ENCODE measurements at places on chromosomes 5 and 9.

DNA sequence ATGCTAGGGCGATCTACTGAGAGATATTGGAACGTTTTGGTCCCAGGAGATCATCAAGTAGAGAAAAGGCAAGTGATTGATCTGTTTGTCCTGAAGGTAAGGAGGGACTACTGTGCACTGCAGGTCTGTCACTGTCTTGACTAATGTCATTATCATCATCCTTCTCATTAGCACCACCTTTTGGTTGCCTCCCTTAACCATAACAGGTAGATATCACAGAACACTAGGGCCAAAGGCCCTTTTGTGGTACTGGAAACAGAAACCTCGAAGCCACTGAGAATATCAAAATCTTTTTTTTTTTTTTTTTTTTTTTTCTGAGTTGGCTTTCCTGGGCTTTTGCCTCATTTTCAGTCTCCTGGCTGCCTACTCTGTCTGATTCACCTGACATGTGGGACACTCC is 134.0 kb downstream of the KCTD16 start:
- DNase-seq: no peak

- DNase-seq: no peak
These were observed 29.5 kb upstream of the NFIB start for GRCh38 chr9:14343261-14344031.

GRCh38 chr5:116365006-116365496 is 209.6 kb downstream of the SEMA6A start:
- DNase-seq: no peak

GRCh38 chr5:151662805-151663204 is 23.9 kb downstream of the SPARC start:
- DNase-seq: no peak

- DNase-seq: no peak
These were observed 301.8 kb upstream of the PRR16 start for GRCh38 chr5:120162321-120162720.

GRCh38 chr9:79989079-79989478 is 417.3 kb downstream of the TLE4 start:
- no peak for DNase-seq

DNA sequence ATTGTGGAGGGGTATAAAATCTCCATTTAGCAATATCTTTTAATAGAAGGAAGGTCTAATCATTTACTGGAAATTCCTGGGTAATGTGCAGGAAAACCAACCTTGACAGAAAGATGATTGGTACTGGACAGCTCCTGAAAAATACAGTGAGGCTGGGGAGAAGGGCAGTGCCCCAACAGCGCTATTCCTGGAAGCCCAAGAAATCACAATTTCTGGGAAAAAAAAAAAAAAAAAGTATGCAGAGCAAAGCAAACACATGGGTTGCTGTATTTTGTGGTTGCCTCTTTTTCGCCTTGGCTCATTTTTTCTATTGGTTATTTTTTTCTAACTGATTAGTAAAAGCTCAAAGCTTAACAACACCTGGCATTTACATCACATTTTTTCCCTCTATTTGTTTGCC is 249.7 kb downstream of the ENC1 start:
- no peak for DNase-seq

DNA sequence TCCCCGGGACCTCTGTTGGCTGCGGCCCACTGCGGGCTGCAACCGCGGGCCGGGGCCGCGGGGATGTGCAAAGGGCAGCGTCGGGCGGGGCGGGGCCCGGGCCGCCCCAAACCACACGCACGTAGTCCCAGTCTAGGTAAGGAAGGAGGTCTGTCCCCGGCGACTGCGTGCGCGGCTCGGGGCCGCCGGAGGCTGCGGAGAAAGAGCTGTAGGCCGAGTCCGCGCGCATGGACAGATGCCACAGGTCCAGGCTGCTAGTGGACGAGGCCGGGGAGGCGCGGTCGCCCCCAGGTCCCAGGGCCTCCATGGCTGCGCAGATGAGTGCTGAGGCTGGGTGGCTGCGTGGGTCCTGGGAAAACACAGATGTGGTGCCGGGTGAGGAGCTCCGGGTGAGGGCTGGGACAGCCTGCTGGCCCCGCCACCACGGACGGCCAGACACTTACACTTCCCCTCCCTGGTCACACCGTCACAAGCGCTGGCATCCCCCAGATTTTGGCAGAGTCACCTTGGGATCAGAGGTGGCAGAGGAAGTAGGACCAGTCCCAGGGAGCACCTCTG is 4.5 kb downstream of the SHROOM1 start:
- peak; percentile 81 for DNase-seq

GRCh38 chr9:110072597-110073355 is 135.2 kb downstream of the C9orf152 start:
- no peak for DNase-seq

GRCh38 chr5:166724284-166724683 is 1567.2 kb upstream of the WWC1 start:
- DNase-seq: no peak

GRCh38 chr9:114968671-114969070 is 38.3 kb upstream of the TNFSF8 start:
- DNase-seq: peak; percentile 51

- DNase-seq: peak; percentile 92
These were observed 23.4 kb downstream of the SPACA9 start for GRCh38 chr9:132901858-132902831.

DNA sequence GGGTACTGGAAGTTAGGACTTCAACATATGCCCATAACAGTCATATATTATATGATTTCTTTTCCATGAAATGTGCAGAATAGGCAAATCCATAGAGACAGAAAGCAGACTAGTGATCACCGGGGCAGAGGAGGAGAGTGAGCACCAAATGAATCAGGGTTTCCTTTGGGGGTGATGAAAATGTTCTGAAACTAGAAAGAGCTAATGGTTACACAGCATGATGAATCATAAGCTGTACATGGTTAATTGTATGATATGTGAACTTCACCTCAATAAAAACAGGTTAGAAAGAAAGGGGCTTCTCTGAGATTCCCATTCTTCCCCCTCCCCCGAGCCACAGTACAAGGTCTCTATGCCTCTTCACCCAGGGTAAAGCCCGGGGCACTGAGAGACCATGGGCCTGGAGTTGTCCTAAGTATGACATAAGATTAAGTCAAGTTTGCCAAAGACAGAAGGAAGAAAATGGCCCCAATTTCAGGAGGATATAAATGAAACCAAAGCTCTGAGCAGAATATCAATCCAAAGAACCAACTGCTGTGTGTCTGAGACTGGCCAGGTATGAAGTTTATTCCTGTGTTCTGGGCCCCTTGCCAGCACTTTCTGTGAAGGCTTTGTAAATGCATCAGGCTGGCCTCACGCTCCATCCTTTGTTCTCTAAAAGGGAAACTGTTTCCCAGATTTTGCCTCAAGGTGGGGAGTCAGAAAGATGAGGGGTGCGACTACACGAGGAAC is 243.8 kb downstream of the CDK5RAP2 start:
- DNase-seq: no peak

GRCh38 chr5:5645198-5645597 is 222.7 kb downstream of the ICE1 start:
- no peak for DNase-seq

- DNase-seq: peak; percentile 5
These were observed 8.5 kb upstream of the AMBP start for GRCh38 chr9:114086607-114087006.

- no peak for DNase-seq
These were observed 65.9 kb upstream of the EFNA5 start for GRCh38 chr5:107736638-107737037.

DNA sequence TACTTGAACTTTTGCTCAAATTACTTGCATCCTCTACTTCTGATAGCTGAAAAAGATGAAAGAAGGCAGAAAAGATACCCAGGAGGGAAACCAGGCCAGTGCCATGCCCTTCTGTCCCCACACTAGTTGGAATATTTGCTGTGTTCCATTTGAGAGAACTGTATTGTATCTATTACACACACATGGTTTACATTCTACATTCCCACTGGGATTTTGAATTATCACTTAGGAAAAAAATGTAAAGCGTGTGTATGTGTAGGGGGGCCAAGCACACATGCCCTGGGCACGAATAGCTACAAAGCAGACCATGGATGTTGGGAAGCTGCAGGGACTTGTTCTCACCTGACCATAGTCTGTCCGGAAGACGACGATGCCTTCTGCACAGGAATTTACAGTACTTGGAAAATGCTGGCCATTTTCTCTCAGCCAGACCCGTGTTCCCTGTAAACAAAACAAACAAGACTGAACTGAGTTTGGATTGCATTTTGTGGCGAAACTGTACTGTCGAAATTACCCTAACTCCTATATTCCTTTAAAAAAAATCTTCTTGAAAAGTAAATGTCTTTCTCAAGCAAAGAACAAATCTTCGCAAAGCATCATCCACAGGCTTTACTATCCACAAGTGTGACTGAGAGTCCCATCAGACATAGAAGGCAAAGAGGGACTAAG is 58.7 kb downstream of the MYO10 start:
- DNase-seq: no peak

GRCh38 chr9:89418474-89418845 is 79.5 kb downstream of the SEMA4D start:
- no peak for DNase-seq

DNA sequence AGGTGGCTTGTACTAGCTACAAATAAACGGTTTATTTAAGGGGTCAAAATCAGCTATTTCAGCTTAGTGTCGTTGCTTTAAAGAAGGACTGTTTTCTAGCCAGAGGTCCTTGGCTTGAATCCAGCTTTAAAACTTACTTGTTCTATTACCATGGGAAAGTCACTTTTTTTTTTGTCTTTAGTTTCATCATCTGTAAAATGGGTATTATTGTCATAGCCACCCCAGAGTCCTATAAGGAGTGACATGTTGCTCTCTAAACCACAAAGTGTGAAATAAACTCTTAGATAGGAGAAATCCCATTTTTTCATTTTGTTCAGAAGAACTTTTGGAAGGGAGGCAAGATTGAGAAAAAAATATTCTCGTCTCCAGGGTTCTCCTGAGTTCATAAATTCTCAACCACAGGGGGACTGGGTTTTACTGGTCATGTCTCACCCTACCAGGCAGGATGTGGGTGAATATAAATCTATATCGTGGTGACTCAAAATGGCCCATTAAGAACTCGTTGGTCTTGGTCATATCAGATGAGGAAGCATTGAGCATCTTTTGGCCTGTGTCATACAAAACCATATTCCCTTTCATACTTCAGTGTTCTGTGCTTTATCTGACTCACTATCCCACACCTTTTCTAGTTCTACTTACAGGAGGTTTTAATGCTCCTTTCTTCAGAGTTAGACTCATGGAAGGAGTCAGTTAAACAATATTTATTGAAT is 202.7 kb upstream of the NR3C1 start:
- DNase-seq: no peak

DNA sequence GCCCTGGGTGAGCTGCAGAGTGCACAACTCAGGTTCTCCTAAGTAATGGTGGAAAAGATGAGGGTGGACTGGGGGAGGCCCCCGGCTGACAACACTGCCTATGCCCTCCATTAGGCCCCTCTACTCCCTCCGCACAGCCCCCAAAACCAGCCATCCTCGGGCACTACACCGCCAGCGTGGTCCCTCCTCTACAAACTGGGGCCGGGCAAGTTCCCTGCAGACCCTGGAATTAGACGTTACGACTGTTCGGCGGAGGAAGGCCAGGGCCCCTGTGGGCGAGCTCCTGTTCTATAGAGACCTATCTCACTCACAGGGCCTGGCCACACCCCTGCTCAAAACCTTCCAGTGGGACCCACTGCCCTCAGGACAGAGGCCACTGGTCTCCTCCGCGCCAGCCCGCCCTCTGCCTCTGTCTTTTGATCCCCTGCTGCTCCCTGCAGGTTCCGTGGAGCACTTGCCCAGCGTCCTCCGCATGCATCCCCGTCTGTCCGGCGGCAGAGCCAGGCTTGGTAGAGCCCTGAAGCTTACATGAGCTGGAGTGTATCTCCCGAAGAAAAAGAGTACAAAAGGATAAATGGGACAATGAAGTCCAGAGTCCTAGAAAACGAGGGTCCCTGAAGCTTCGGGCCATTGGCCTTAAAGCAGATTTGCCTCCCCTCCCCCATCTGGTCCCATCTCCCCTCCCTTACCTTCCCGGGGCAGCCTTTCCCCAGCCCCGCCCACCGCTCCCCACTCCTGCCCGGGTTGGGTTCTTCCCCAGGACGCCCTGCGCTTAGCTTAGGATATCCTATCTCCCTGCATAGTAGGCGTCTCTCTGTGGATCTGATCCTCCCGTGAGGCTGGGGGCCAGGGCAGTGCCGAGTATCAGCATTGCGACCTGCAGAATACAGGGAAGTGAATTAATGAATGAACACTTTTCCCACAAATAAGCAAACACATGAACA is 71.3 kb downstream of the HRH2 start:
- DNase-seq: peak; percentile 78

GRCh38 chr5:68499987-68500386 is 284.4 kb downstream of the PIK3R1 start:
- no peak for DNase-seq

GRCh38 chr5:179163236-179164155 is 103.3 kb downstream of the ZNF354C start:
- DNase-seq: no peak

- no peak for DNase-seq
These were observed 5.1 kb downstream of the NFIB start for GRCh38 chr9:14308853-14309145.

- no peak for DNase-seq
These were observed 15.1 kb downstream of the ADRB2 start for GRCh38 chr5:148841519-148841918.

GRCh38 chr5:132075719-132076077 is 2.1 kb downstream of the CSF2 start:
- no peak for DNase-seq

DNA sequence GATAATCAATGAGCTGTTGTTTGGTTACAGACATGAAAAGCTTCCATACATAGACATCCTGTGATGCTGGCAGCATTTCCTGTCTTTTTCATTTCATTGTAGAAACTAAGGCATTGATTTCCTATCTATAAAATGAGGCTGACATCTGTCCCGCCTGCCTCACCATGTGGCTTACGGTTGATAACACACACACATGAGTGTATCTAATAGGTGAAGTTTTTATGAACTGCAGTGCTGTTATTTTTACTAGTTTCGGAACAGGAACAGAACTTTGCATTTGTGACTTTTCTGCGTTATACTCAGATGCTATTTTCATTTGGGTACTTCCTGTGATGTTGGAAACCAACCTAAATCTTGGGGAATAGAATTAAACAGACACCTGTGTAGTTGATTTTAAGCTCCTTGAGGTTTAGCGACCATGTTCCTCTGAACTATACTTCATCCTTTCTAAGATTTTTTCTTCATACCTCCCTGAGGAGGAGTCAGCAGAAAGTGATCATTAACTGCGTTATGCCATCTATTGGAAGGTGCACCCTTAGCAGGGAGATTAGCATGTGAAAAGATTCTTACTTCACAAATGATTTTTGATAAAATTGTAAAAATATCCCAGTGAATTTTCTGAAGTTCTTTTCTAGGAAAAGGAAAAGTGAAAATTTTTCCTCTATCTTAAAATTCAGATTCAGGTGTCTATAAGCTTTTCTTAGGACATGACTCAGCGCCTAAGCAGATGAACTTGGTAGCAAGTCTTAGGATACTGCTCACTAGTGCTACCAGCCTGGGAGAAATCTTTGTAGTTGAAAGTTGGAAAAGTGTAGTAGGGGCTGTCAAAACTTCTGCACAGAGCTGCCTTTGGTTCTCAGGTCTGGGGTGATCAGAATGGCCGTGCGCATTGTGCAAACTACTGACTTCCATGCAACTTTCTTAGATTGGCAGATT is 134.5 kb downstream of the TRIO start:
- no peak for DNase-seq
